T-helper 2 cell (primary cell): ENCODE measurements at places on chromosomes 4 and X.

- DNase-seq, result peak; percentile 67
Measured at GRCh38 chr4:77156912-77157858, at the start of gene CCNG2. Gene CCNG2 (plus strand): TSS chr4:77157207. CDS start chr4:77158533, 1,326 bp downstream.

DNA sequence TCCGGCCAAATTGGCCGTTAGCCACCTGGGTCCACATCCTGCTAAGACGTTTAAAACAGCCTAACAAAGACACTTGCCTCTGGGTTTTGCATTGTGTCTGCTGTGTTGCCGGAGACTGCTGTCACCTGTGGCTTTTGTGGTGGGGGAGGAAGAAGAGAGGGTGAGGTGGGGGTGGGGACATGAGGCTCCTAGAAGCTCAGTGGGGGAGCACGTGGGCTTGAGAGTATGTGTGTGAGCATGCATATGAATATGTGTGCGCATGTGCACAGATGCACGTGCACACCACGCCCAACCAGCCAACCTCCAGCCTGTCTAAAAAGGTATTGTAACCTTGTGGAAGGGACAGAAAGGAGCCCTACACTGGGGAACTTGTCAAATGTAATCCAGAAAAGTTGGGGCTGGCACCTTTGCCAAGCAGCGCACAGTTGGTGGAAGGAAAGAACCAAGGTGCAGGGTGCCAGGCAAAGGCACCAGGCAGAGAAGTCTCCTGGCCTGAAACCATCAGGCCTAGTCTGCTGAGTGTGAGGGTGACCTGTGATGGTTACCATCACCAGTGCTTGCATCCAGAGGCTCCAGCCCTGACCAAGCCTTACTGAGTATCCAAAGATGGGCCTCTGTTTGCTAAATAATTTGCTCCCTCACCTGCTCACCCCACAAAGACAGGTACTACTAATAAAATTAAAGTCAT lies 10.1 kb upstream of the SASH3 start:
- DNase-seq, result peak; percentile 68

DNA sequence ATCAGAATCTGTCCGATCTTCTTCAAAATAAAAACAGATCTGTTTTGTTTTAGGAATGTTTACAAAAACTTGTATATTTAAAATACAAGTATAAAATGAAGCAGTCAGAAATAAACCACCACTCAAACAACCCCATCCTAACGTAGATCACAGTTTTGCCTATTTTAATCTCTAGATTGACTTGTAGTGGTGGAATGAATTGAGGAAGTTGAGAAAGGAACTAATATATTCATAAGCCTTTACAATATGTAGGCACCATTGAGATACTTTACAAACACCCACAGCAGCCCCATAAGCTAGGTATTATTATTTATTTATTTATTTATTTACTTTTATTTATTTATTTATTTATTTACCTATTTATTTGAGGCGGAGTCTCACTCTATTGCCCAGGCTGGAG lies 52.3 kb upstream of the KLF3 start:
- DNase-seq, result no peak

- no peak for DNase-seq
Measured at GRCh38 chr4:37976507-37976906, 16.3 kb downstream of the PTTG2 start.

DNA sequence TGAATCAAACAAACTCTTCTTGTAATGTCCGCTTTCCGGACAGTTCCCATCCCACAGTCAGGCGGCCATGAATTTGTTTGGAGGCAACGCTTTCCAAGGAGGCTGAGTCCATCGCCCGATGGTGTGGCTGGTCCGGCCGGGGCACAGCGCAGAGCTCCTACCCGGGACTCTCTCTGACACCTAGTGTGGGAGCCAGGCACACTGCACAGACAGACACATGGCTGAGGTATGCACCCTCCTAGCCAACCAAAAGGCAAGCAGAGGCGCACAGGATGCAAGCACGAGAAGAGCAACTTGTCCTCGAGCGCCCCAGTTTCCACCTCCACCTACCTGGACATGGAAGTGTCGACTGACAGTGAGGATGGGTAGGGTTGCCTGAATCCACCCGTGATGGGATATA lies 87.5 kb downstream of the LEF1 start:
- no peak for DNase-seq

GRCh38 chr4:18798123-18798522 lies 776.6 kb upstream of the LCORL start:
- no peak for DNase-seq

GRCh38 chr4:66949419-66949818 lies 595.9 kb downstream of the CENPC start:
- DNase-seq, result no peak

- no peak for DNase-seq
Measured at GRCh38 chr4:185902654-185903053, 90.7 kb upstream of the SORBS2 start.

DNA sequence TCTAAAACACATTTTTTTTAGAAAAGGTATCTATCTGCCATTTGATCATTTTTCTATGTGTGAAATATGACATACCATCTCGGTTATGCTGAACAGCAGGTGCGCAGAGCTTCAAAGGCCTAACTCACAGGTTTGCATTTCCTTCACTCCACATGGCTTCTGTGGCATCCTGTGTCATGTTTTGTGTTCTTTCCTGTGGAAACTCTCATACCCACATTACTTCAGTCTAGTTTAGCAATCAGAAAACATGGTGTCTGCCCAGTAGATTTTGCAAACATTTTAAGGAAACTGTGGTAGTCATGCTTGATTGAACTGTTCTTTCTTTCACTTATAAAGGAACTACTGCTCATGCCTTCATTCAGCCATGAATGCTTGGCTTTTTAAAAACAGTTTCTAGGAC lies 11.3 kb upstream of the ARAP2 start:
- peak; percentile 89 for DNase-seq

- DNase-seq, result no peak
Measured at GRCh38 chr4:107792711-107793110, 32.0 kb upstream of the SGMS2 start.

GRCh38 chrX:111811831-111812230 lies 64.2 kb upstream of the TRPC5OS start:
- no peak for DNase-seq

GRCh38 chrX:22234380-22234779 lies 38.3 kb upstream of the CBLL2 start:
- no peak for DNase-seq

GRCh38 chr4:14918336-14918735 lies 83.9 kb upstream of the CPEB2 start:
- DNase-seq, result no peak

GRCh38 chr4:13538427-13538973 lies 5.8 kb downstream of the NKX3-2 start:
- no peak for DNase-seq

GRCh38 chrX:68372665-68373064 lies 60.6 kb downstream of the OPHN1 start:
- DNase-seq, result no peak

DNA sequence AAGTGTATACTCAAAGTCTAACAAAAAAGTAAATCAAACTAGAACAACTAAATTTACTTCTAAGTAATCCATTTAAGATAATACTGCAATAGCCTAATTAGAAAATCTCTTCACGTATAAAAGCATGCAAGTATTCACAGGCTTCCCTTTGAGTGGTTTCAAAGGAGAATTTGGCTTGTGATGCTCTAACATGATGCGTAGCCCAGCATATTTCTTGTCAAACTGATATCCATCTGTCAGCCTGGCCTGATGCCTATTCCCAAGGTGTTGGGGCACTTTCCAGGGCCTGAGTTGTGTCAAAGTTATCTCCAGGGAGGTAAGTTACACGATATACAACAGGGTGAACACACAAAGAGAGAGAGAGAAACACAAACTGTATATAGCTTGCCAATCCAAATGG lies 287.0 kb upstream of the MAGEB18 start:
- no peak for DNase-seq

DNA sequence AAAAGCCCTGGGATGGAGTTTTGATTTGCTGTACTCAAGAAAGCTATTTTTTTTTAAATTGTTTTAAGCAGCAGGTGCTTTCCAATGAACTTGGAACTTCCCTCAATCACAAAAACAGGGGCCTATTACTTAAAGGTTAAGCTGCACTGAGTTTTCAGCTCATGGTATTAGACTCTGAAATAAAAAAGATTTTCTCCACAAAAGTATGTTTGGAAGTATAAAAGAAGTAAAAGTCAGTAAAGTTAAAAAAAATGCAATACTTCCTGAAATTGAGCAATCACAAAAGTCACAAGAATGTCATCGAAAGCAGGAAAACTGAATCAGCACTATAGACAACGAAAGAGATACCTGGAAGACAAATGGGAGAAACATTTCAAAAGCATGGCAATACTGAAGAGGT lies 38.9 kb upstream of the PLAC8 start:
- DNase-seq, result no peak

- no peak for DNase-seq
Measured at GRCh38 chr4:179110356-179110755, 1668.1 kb upstream of the AGA start.

DNA sequence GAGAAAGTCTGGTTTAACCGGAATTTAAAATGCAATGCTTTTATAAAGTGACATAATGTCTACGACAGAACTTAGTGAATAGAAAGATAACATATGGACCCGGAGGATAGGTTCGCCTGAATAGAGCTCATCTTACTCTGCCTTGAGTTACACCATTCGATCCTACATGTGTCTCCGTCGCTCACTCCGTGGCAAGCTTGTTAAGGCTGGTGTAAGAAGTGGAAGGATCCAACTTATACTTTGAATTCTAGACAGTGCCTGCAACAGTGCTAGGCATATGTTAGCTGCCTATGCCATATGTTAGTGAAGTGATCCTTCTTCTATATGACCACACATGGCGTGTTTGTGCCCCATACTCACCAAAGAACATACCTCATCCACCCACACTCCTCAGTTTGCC lies 50.9 kb downstream of the SEL1L3 start:
- DNase-seq, result no peak
